ENCODE measurements at places on chromosomes 16 and 17. TPM values are rescaled to one million over a fixed set of nuclear protein-coding genes. Genes with fewer than 3 reads are reported as not detected.
A peak's percentile ranks its signal among the peaks of the same experiment; 100 is the strongest.

DNA sequence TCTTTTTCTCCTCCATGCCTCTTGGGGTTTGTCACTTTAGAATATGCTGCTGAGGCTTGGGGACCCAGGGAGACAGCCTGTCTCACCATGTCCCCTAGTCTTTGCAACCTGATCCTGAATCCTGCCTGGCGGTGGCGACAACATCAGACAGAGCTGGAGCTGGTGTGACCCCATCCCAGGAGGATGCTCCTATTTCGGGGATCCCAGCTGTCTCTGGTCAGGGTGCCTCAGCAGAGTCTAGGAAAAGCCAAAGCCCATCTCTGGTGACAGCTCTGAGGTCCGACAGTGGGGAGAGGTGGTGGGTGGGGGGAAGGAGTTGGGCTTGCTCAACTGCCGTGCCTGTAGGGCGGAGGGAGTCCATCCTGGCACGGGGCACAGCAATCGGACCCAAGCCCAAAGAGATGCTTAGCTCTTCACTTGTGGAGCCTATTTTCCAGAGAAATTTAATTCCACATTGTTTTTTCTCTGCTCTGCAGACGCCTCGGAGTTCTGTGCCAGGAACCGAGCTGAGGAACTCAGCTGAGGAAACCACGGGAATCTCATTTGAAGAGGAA, 10.3 kb upstream of the TNS4 start:
- no peaks in the 10 kb centered on the region for H3K27me3 ChIP-seq
- H3K36me3 ChIP-seq: no peaks in the 10 kb centered on the region
- H3K4me1 ChIP-seq: peaks cover 7% of the 10 kb centered on the region
- H3K4me3 ChIP-seq: no peak overlapping the region

DNA sequence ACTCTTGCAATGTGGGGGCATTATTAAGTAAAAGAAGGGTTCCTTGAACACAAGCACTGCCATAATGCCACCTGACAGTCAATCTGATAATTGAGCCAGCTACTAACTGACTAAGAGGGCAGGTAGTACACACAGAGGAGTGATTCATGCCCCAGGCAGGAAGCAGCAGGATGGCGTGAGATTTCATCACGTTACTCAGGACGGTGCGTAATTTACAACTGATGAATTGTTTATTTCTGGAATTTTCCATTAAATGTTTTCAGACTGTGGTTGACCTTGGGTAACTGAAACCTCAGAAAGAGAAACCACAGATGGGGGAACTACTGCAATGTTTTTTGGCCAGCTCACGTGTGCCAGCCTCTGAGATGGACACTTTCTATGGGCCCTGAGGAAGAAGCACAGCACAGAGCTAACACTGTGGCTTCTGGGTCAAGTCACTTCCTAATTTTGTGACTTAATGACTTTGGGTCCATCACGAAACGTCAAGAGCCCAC, 46.7 kb downstream of the C17orf67 start:
- peak; percentile 33 for DNase-seq
- no peak overlapping the region for H3K27ac ChIP-seq
- H3K4me3 ChIP-seq: no peak overlapping the region
- H3K4me1 ChIP-seq: no peaks in the 10 kb centered on the region

HBA2 gene
- total RNA-seq: not detected

DNA sequence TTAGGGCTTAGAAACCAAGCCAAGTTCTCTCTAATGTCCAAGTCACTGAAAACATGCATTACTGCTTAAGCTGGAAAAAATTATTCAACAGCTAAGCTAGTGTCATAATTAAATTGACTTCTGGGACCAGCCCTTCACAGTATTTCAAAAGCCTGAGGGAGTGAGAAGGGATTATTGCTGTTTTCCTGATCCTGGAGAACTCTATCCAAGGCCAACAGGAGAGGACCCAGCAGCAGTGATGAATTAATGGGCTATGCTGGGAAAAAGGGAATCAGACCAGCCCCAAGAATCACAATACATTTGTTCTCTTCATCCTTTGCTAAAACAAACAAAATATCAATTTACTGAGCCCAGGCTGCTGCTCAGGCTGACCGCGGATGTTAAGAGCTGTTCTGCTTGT, 34.5 kb upstream of the CLEC3A start:
- DNase-seq: no peak
- no peaks in the 10 kb centered on the region for H3K27me3 ChIP-seq

DNA sequence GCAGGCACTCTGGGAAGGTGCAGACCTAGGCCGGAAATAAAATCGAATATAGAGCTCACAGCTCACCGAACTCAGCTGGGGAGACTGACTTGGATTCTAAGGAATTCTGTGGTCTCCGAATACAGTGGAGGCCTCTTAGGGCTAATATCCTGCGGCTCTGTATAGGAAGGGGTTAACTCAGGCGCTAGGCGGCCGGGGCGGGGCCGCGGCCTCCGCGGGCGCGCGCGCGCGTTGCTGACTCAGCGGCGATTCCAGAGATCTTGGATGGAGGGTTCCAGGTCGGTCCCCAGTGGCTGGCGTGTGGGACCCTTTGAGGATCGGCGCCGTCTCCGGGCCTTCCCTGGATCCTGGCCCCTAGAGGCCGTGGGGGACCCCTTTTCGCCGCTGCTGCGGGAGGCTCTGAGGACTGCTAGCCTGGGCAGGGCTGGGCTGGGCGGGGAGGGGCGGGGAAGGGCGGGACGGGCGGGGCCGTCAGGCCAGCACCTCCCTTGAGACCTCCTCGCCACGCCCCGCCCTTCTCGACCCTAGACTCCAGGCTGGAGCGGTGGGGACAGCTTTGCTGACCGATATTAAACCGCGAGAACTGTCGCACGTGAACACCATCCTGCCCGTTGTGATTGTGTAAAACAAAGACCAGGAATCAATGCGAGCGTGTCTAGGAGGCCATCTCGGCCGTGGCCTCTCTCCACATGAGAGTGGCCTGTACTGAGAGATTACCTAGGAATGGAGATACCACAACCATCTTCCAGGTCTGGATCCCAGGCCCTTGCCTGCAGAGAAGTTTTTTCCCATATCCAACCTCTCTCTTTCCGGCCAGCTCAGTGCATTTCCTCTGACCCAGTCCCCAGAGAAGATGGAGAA, 1.4 kb upstream of the PLEKHH3 start:
- peaks cover 41% of the 10 kb centered on the region for H3K27me3 ChIP-seq
- peak; percentile 97 for DNase-seq
- H3K36me3 ChIP-seq: no peaks in the 10 kb centered on the region
- peaks cover 12% of the 10 kb centered on the region for H3K4me1 ChIP-seq

COX4I1 gene
- total RNA-seq: 361 TPM

DNA sequence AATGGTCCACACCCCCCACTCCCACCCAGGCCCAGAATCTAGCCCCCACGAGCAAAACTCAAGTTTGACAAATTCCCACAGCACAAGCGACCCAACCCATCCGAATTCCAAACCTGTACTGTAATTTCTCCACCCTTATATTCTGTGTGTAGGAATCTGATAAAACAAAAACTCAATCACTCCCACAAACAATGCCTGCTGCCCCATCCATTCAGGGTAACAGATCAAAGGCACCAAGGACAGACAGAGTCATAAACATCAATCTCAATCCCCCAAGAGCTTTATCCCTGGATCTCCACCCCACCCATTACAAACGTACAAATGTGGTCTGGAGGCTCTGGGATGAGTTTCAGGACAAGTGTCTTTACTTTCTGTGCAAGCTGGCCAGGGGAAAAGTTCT, 157.8 kb downstream of the AXIN2 start:
- no peak for DNase-seq
- no peaks in the 10 kb centered on the region for H3K4me1 ChIP-seq
- H3K4me3 ChIP-seq: no peak overlapping the region
- H3K27me3 ChIP-seq: no peaks in the 10 kb centered on the region

GRCh38 chr16:56990407-56991286, 1.3 kb downstream of the NLRC5 start:
- peaks cover 56% of the 10 kb centered on the region for H3K27me3 ChIP-seq
- no peaks in the 10 kb centered on the region for H3K4me1 ChIP-seq
- no peak overlapping the region for H3K27ac ChIP-seq
- no peaks in the 10 kb centered on the region for H3K36me3 ChIP-seq

DNA sequence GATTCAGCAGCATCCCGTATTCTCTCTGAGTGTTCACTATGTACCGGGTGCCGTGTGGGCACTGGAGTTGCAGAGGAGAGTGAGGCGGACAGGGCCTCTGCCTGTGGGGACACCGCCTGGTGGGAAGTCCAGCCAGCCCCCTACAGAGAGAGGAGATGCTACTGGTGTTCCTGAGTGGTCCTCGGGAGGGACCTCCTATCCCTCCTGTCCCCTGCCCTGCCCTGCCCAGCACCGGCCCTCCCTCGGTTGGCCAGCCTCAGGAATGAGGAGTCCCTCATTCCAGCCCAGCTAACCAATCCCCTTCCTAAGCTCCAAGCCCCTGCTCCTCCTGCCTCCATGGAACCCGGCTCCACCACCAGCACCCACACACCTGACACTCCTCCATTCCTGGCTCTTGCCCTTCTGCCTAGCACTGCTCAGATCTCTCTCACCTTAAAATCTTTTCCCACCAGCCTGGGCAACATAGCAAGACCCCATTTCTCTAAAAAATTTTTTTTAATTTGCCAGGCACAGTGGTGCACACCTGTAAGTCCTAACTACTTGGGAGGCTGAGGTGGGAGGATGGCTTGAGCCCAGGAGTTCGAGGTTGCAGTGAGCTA, 2.0 kb downstream of the ASGR2 start:
- H3K4me3 ChIP-seq: no peak overlapping the region
- no peaks in the 10 kb centered on the region for H3K27me3 ChIP-seq
- no peaks in the 10 kb centered on the region for H3K36me3 ChIP-seq
- DNase-seq: no peak
- no peak overlapping the region for H3K27ac ChIP-seq

DNA sequence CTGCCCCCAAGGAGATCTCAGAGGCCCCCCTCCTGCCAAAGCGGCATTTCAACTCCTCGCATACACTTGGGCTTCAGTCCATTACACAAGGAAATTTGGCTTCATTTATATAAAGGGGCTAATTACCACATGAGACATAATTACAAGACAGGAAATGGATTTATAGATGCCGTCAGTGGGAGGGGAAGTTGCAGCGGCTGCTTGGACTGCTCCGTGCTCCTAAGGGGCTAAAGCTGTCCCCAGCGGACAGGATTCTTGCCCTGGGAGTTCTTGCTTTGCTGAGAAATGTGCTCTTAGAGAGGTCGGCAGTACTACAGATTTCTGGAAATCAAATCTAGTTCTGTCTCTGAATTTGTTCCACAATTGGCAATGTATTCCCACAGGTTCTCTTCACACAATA, 57.2 kb upstream of the NLK start:
- no peak for DNase-seq
- peaks cover 11% of the 10 kb centered on the region for H3K27me3 ChIP-seq
- no peak overlapping the region for H3K4me3 ChIP-seq

GRCh38 chr17:43832168-43832975, 574 bp downstream of the MPP3 start:
- no peaks in the 10 kb centered on the region for H3K36me3 ChIP-seq
- H3K4me1 ChIP-seq: no peaks in the 10 kb centered on the region
- peaks cover 16% of the 10 kb centered on the region for H3K27me3 ChIP-seq

- H3K4me1 ChIP-seq: peaks cover 8% of the 10 kb centered on the region
- no peaks in the 10 kb centered on the region for H3K36me3 ChIP-seq
- peak; percentile 64 for DNase-seq
These were observed 18.3 kb upstream of the ADCY7 start for GRCh38 chr16:50247906-50248608.

DNA sequence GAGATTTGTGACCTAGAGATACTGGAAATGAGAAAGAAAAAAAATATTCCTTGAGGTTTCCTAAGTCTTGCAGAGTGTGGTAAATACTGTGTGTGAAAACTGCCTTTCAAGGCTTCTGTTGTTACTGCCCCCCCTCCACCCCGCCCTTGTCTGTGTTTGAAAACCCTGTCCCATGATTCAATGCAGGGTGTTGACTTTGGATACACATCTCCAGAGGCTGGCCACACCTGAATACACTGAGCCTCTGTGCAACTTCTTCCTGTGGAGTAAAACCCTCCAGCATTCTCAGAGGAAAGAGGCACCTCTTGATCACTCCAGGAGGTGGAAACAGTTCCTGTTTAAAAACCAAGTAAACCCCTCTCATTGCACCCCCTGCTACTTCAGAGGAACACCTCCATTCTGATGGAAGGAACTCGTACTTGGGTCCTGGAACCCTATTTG, 123.0 kb upstream of the CACNG5 start:
- H3K36me3 ChIP-seq: no peaks in the 10 kb centered on the region
- DNase-seq: peak; percentile 85
- no peak overlapping the region for H3K27ac ChIP-seq
- H3K27me3 ChIP-seq: no peaks in the 10 kb centered on the region
- H3K4me3 ChIP-seq: no peak overlapping the region

- DNase-seq: no peak
- H3K36me3 ChIP-seq: no peaks in the 10 kb centered on the region
- peaks cover 4% of the 10 kb centered on the region for H3K4me1 ChIP-seq
These were observed 23.8 kb upstream of the CRYM start for GRCh38 chr16:21301895-21302291.

- DNase-seq: no peak
- H3K27ac ChIP-seq: no peak overlapping the region
These were observed 11.2 kb upstream of the HELZ start for GRCh38 chr17:67256075-67256732.

- H3K4me3 ChIP-seq: no peak overlapping the region
- DNase-seq: no peak
- no peaks in the 10 kb centered on the region for H3K27me3 ChIP-seq
- H3K36me3 ChIP-seq: no peaks in the 10 kb centered on the region
- peaks cover 6% of the 10 kb centered on the region for H3K4me1 ChIP-seq
These were observed 6.1 kb upstream of the SLC46A1 start for GRCh38 chr17:28412099-28412498.

- no peaks in the 10 kb centered on the region for H3K36me3 ChIP-seq
- H3K4me1 ChIP-seq: no peaks in the 10 kb centered on the region
- no peak overlapping the region for H3K4me3 ChIP-seq
- DNase-seq: no peak
- H3K27me3 ChIP-seq: no peaks in the 10 kb centered on the region
These were observed 701 bp upstream of the DPEP2 start for GRCh38 chr16:67999985-68000384.

GRCh38 chr17:4232168-4232813, 31.5 kb downstream of the ANKFY1 start:
- no peaks in the 10 kb centered on the region for H3K4me1 ChIP-seq
- no peak overlapping the region for H3K27ac ChIP-seq
- H3K27me3 ChIP-seq: no peaks in the 10 kb centered on the region
- no peak overlapping the region for H3K4me3 ChIP-seq

DNA sequence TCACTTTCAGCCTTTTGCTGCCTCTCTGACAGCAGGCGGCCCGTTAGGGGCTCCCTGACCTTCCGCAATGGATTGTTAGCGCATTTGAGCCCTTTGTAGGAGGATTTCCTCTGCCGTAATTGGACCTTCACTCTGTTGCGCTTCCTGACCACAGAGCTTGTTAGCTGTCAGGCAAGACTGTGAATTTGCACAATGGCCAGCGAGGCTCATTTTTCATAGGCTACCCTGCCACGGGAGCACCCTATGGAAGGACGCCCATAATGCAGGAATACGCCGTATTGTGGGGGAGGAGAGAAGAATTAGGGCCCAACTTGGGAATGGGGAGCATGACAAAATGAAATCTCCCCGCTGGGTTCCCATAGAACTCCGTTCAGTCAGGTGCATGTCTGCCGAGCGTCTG, 205.2 kb upstream of the NLRP1 start:
- peak overlapping the region; percentile 54 for H3K27ac ChIP-seq
- no peaks in the 10 kb centered on the region for H3K36me3 ChIP-seq
- H3K27me3 ChIP-seq: no peaks in the 10 kb centered on the region
- H3K4me1 ChIP-seq: no peaks in the 10 kb centered on the region

GRCh38 chr16:54930005-54930868, at the start of gene IRX5:
TSS of gene IRX5 (plus strand) at chr16:54930865. CDS start at chr16:54931199, 334 bp downstream.
- peak within 1 kb of the TSS; percentile 93 for H3K27ac ChIP-seq
- H3K27me3 ChIP-seq: peaks cover 38% of the 10 kb centered on the region
- H3K4me3 ChIP-seq: peak within 1 kb of the TSS; percentile 82
- peaks cover 4% of the 10 kb centered on the region for H3K36me3 ChIP-seq
